ENCODE measurements at places on chromosomes 16 and 17.

DNA sequence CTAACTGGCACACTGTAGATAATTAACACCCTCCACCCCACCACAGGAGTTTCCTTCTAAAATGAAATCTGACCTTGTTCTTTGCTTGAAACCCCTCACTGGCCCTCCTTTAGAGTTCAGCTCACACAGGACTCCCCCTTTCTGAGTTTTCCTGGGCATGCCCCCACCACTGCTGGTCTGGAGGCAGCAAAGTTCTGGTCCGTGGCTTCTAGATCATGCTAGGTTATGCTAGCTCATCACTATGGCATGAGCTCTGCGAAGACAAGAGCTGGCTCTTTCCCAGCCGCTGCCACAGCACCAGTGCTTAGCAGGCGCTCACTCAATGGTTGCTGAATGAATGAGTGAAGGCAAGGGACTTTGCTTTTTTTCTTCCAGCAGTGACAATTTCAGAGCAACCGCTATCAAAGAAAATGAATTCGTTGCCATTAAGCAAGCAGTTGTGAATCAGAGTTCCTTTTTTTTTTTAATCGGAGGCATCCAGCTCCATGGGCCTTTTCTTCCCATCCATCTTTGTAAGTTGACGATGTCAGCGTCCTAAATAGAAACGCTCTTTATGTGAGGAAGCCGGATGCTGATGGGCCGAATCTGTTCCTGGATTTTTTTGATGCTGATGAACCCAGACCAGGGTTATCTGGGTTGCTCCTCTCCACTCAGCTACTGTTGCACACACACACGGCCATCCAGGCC lies 80.8 kb upstream of the NOL11 start:
- DNase-seq: no peak

DNA sequence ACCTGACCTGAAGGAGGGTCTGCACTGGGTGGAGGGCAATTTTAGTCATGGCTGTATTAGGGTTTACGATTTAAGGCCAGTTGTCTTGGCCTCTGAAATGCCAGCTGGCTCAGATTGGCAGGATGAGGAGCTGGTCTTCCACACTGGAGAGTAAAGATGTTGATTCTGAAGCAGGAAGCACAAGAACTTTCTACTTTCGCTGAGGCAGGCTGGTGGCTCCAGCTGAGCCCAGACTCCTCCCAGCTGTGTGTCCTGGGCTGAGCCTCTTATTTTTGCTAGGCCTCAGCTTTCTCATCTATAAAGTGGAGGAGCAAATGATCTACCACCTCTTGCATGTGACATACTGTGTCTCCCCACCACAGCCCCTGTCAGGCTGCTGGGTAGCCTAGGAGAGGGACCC lies 74.4 kb downstream of the MRM1 start:
- no peak for DNase-seq

DNA sequence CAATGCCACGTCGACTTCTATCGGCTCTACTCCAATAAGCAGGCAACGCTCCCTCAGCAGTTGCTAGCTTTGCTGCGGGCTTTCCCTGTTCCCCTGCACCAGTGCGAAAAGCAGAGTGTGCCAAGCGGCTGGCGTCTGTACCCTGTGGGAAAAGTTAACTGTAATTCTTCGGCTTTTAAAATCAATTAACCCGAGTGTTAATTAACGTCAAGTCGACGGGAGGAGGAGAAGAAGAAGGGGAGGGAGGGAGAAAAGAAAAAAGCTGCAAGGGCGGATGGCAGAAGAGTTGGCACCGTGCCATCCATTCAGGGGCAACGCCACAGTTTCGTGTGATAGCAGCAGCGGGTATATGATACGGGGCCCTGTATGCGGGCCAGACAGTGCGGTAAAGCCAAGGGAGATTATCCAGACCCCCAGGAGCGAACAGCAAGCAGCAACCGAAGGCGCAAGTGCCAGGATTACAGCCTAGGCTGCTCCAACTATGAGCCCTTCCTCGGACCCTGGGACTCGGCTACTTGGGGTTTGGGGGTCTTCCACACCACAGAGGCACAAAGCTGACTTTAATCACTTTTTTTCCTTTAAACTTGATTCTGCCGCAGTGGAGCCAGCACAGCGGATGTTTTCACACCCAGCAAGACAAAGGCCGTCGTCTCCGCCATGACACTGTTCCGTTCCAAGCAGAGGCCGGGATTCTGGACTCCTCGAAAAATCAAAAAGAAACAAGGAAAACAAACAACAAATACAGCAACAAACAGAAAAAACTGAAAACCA lies 253.8 kb upstream of the PMFBP1 start:
- DNase-seq: no peak

DNA sequence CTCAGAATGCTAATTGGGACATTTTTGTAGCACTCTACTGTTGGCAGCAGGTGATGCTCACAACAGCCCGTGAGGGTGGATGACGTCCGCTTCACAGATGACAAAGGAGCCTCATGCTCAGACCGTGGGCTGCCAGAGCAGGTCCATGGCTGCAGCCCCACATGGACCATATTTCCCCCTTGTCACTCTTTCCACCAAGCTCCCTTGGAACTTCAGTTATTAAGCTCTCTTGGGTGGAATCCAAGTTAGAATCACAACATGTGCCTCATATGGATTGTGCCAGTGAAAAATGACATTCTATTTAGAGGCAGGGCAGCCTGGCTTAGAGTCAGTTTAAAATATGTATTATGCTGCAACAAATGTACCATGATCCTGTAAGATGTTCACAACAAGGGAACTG lies 33.2 kb upstream of the STH start:
- DNase-seq: no peak

DNA sequence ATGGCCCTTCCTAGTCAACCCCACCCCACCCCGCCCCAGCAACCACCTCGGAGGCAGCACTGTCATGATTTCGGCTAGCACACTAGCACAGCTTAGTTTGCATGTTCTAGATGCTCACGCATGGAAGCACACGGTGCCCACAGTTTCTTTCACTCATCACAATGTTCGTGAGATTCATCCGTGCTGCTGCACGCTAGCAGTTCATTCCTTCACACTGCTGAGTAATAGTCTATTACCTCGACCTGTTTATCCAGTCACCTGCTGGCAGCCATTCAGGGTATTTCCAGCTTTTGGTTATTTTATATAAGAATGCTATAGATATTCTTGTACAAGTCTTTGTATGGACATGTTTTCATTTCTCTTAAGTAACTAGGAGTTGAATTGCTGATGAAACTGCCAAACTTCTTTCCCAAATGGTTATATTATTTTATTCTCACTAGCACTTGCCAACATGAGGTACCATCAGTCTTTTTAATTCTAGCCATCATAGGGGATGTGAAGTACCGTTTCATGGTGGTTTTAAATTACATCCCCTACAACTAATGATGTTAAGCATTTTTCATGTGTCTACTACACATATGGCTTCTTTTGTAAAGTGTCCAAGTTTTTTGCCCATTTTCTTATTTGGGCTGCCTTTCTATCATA lies 75.7 kb downstream of the CYTH1 start:
- DNase-seq: no peak

DNA sequence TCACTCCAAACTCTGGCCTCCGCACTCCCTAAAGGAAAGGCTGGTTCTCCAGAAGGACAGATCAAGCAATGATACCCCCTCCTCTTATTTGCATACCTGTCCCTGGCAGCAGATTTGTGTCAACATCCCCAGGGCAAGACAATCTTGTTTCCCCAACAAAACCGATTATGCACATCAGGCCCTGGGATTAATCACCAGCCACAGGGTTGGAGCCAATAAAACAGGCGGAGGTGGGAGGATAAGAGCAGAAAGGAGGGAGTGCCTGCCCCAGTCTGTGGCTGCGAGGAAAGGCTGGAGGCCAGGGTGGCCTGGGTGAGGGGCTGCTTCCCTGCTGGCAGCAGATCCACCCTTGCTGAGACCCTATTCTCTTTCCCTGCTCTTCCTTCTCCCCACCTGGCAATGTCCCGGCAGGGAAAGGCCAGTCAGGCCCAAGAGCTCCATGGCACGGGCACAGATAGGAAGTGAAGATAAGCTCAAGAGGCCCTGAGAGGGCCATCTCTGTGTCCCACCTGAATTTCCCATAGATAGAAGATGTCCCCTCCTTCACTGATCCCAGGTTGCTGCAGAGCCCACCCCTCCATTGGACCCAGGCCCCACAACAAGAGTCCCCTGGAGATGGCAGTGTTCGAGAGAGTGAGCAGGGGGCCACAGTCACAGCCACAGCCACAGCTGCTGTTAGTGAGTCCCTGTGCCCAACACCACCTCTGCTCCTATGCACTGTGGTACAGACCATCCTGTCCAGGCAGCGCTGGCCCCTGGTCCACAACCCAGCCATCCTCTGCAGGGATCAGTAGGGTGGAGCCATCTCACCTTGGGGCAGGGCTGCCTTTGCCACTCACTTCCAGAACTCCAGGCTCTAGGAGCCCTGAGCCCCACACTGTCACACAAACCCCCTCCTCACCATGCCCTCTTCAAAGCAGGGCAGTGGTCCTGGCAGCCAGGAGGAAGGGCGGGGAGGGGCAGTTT lies 137.5 kb downstream of the SDK2 start:
- no peak for DNase-seq

DNA sequence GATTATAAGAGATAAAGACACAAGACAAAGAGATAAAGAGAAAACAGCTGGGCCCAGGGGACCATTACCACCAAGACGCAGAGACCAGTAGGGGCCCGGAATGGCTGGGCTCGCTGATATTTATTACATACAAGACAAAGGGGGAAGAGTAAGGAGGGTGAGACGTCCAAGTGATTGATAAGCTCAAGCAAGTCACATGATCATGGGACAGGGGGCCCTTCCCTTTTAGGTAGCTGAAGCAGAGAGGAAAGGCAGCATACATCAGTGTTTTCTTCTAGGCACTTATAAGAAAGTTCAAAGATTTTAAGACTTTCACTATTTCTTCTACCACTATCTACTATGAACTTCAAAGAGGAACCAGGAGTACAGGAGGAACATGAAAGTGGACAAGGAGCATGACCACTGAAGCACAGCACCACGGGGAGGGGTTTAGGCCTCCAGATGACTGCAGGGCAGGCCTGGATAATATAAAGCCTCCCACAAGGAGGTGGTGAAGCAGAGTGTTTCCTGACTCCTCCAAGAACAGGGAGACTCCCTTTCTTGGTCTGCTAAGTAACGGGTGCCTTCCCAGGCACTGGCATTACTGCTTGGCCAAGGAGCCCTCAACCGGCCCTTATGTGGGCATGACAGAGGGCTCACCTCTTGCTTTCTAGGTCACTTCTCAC lies 63.9 kb upstream of the ARL4D start:
- DNase-seq: no peak

DNA sequence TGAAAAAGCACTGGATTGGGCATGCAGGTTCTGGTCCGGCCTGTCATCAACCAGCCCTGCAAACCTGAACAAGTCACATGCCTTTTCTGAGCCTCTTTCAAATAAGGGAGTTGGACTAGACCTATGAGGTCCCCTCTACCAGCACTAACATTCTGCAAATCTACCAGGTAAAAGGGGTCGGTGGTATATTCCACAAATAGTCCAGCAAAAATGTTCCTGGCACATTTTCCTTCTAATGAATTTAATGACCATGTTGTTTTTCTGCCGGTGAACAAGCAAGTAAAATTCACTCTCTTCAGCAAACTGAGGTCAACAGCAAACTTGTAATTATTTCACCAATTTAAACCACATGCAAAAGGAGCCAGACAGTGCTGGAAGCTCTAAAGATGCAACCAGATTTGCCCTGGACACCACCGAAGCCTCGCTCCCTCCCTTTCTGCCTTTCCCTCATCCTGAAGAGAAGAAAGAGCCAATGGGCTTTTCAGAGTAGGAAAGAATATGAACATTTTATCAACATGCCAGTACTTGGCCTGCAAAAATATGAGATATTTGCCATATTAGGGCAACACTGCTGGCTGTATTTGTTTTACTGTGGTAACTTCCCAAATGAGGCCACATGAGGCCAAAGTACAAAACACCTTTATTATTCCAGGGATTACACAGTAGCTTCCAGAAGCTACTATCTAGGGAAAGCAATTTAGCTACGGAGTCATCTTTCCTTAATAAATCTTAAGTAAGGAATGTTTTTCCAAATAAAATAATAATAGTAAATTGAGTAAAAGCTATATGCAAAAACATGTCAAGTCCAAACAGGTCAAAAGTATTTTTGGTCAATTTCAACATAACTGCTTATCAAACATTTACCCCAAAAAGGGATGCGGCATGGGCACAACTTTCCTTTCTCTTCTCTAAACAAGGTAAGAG lies 45.0 kb downstream of the USP31 start:
- no peak for DNase-seq

DNA sequence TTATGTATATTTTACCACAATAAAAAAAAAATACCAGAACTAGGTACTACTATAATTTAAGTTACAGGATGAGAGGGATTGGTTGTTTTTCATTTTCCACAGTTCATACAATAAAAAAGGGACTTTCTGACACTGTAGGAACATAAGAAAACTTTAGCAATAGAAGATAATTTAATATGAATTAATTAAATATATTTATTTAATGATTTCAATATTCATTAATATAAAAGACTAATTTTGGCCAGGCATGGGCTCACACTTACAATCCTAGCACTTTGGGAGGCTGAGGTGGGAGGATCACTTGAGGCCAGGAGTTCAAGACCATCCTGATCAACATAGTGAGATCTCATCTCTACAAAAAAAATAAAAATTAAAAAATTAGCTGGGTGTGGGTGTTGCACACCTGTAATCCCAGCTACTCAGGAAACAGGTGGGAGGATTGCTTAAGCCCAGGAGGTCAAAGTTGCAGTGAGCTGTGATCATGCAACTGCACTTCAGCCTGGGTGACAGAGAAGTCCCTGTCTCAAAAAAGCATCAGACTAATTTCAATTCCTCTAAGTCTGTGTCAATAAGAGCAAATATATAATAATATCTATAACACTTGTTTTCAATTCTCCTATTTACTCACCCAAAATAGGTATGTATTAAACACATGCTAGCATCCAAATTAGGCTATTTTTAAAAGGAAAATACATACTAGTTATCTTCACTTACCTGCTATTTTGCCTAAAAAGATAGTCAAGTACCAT lies 79.6 kb downstream of the BRIP1 start:
- DNase-seq: no peak

DNA sequence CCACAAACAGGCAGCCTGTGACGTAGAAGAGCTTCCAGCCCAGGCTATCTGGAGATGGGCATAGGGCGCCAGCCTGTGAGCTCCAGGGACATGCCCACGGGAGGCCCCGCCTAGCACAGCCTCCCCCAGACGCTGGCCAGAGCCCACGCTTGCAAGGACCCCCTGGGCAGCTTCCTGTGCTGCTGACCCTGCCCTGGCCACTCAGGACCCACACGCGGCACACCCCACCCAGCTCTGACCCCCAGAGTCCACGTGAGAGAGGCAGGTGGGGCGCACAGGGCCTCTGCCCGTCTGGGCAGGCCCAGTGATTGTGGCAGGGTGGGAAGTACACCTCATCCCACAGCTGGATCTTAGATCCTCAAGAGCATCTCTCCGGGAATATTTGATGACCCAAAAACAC lies 3.9 kb downstream of the CYBC1 start:
- no peak for DNase-seq

- DNase-seq: no peak
Observed at GRCh38 chr17:40327244-40327729, 18.3 kb downstream of the RARA start.

DNA sequence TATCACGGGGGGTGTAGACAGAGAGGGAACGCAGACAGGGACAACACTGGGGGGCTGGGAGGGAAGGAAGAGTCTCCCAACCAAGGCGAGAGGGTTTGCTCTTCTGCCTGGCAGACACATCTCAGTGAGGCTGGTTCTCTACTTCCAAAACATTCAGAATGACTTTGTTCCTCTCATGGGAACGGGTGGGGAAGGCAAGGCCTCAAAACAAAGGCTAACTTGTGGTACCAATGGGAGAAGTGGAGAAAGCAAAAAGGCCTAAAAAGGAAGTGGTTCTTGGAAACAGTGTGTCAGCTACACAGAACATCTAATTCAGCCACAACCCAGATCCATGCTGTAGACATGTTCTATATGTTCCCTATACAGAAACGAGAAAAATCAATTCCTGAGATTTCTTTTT lies 7.5 kb downstream of the FLOT2 start:
- DNase-seq: no peak

GRCh38 chr17:78896834-78897663 lies 6.0 kb downstream of the CEP295NL start:
- no peak for DNase-seq

Measured in iPS DF 19.7 (cell line).